ENCODE measurements at places on chromosomes 13 and 19.

DNA sequence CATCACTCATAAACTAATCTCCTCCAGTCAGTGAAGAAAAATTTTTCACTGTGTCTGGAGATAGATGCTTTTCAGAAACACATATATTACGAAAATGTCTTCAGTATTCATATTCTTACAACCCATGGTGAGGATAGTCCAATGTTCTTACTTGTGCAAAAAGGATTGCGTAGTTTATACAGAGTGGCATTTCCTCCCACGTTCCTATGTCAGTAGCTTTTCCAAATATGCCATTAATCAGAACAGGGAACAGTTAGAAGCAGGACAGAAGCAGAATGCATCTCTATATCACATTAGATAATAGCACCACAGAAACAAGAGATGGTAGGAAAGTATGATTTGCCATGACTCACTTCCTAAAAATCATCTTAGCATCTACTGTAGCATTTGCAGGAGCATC is 282.9 kb downstream of the SLITRK5 start:
- DNase-seq = no peak

DNA sequence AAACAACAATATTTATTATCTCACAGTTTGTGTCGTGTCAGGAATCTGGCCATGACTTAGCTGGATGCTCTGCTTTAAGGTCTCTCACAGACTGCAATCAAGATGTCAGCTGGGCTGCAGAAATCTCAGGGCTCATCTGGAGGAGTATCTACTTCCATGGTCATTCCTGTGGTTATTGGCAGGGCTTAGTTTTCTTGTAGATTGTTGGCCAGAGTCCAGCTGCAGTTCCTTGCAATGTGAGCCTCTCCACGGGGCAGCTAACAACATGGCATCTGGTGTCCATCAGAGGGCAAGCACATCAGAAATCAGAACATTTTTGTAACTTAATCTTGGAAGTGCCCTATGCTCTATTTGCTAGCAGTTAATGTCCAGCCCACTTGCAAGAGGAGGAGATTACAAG is 45.7 kb upstream of the TDRD3 start:
- DNase-seq = no peak

- DNase-seq = no peak
These were observed 541.4 kb upstream of the MIR17HG start for GRCh38 chr13:90806016-90806615.

GRCh38 chr13:90118467-90119071 is 1228.9 kb upstream of the MIR17HG start:
- no peak for DNase-seq

GRCh38 chr19:17755977-17756670 is 4.8 kb downstream of the FCHO1 start:
- DNase-seq = peak; percentile 52

DNA sequence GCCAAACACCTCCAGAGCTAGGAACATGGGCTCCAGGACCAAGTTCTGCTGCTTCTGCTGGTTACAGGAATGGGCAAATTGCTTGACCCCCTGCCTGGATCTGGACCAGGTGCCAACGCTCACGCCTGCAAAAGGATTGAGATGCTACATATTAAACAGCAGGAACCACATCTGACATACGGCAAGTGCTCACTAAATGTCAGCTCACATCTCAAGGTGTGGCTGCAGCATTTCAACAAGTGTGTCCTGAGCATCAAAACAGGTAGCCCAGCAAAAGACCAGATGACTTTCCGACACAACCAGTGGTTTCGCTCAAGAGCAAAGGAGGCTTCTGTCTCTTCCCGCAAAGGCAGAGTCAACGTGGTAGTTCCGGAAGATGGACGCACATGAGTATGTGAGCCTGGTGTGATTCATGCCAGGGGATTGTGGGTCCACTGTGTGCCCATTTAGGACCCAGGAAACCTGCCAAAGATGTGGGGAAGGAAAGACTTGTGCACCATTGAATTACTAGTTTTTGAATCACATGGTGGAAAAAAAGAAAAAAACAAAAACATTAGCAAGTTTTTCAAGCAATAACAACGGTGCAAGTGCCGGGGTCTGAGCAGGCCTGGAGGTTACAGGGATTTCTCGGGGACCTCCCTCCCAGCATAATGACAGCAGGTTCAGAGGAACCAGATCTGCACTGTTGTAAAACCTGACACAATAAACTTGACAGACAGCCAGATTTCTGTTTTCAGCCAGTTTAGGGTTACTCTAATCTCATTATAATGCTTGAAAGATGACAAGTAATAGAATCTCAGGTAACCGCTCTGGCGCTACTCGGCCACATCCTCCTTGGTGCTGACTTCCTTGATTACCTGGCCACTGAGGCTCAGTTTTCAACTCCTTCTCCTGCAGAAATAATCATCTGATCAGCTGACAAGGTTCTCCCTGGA is 77.9 kb downstream of the SOX1 start:
- DNase-seq = no peak

All from NCI-H187 (cell line).